Stimulated activated CD8-positive, alpha-beta memory T cell treated with anti-CD3 and anti-CD28 coated beads, Interleukin-12 subunit alpha, Interleukin-12 subunit beta, amount 100 ng/mL, for 1 hour (primary cell): ENCODE measurements at places on chromosomes 4 and X.
A peak's percentile ranks its signal among the peaks of the same experiment; 100 is the strongest.

- DNase-seq = no peak
These were observed 21.8 kb downstream of the FHL1 start for GRCh38 chrX:136168929-136169735.

DNA sequence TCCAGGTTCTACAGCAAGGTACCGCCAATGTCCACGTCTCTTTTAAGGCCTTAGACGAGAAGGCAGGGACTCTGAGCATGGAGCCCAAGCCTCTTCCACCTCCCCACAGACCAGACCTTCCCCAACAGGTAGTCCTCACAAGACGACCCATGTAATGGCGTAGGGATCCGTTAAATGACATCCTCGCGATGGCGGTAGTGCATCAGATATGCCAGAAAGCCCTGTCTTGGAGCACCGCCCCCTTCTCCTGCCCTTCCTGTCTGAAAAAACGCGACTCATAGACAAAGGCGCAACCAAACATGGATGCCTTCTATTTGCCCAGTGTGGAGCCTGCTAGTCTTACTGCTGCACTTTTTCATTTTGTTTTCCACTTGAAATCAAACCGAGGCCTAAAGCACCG, 185.4 kb downstream of the OR13H1 start:
- no peak for DNase-seq

DNA sequence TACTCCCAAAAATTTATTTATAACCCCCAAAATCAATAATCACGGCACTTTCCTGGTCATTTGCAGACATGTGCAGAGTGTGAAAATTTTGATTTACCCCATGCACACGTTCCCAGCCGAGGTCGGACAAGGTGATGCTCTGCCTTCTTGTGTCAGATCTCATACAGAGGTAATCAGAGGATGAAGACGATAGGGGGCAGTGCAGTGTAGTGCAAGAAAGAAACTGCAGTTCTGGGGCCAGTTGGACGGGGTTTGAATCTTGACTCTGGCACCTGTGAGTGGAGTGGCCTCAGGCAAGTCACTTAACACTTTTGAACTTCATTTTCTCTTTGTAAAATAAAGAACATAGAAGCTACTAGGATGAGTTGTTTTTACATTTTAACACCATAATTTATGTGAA, 88.4 kb downstream of the FRMPD3 start:
- peak; percentile 14 for DNase-seq

DNA sequence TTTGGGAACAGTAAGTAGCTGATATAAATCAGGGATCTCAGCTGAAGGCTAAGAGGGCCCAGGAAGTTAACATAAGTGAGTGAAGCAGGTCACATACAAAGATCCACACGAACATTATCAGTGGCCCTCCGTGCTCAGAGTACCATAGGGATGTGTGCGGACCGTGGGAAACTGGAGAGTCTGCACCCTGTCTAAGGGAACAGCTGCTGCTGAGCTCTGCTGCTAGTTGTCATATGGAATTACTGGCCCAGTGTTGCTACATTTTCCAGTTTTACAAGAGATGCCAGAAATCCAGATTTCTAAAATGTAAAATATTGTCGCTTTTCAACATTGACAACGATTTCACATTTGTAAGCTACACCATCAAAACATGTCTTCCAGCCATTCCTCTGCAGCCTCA, 90.5 kb downstream of the RTL5 start:
- no peak for DNase-seq

GRCh38 chrX:31547416-31547815, 475.6 kb upstream of the FTHL17 start:
- no peak for DNase-seq

DNA sequence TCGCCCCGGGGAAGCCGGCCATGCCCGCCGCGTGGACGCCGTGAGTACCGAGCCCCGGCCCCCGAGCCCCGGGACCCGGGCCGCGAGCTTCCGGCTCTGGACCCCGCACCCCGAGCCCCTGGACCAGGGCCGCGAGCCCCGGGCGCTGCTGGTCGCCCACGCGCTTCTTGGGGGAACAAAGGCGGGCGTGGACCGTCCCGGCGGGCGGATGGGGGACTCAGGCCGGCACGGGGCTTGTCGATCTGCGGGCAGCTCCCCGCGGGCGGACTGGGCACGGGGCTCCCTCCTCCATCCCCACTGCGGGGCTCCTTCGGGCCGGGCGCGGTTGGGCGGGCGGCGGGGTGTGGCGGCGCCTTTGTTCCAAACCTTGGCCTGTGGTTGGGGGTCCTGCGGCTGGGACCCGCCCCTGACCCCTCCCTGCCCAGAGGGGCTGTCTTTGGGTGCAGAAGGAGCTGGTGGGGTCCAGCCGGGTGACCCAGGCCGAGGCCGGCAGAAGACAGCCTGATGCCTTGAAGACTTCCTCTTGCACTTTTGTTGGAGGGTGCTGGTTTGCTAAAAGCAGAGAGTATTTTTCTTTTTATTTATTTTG, 25.2 kb upstream of the ADD1 start:
- no peak for DNase-seq

DNA sequence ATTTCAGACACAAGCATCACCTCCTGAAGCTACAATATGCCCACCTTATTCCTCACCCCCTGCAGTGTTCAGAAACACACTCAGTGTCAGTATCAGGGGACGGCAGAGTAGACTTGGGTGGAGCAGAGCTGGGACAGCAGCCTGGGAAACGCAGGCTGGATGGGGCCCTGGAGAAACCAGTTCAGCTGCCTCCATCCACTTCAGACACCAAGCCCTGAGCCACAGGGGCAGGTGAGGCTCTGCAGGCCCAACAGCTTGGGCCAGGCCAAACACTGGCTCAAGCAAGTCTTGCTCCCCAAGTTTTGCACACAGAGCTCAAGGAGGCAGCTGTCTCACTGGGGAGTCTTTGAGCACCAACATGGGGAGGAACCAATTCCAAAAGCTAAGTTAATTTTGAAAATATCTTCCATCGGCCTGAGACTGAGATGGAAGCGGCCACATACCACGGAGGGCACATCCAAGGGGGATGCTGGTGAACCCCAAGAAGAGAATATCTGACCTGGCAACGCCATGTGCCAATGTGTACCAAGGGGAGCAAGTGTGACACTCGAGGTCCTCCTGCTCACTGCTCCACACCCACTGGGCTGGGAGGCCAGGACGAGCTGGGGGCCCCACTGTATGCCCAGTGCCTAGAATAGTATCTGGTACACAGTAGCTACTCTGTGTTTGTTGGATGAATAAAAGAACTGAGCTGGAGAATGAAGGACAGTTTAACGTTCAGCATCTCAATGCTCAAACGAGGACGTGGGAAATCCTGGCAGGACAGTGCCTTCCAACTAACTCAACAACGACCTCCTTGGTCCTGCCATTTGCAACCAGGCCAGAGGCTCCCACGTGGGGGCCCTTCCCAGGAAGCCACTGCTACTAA, 45.6 kb downstream of the PPP2R2C start:
- DNase-seq = no peak

- DNase-seq = no peak
These were observed 400.9 kb upstream of the FGF13 start for GRCh38 chrX:139112432-139112831.

DNA sequence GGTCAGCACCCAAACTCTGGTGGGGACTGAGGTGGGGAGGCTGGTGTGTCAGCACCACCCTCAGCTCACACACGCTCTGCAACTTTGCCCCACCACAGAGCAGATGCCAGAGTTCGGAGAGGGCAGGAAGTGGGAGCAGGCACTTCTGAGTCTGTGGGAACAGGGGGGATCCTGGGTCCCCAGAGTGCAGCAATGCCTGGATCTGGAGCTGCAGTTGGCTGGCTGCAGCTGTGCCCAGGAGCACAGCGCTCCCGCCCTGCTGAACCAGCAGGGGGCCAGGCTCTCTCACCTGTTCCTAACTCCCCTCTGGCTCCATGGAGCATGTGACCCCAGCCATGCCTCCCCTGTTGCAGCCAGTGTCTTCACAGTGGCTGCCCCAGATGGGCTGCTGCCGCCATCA, 252.4 kb downstream of the SPOCK3 start:
- no peak for DNase-seq

DNA sequence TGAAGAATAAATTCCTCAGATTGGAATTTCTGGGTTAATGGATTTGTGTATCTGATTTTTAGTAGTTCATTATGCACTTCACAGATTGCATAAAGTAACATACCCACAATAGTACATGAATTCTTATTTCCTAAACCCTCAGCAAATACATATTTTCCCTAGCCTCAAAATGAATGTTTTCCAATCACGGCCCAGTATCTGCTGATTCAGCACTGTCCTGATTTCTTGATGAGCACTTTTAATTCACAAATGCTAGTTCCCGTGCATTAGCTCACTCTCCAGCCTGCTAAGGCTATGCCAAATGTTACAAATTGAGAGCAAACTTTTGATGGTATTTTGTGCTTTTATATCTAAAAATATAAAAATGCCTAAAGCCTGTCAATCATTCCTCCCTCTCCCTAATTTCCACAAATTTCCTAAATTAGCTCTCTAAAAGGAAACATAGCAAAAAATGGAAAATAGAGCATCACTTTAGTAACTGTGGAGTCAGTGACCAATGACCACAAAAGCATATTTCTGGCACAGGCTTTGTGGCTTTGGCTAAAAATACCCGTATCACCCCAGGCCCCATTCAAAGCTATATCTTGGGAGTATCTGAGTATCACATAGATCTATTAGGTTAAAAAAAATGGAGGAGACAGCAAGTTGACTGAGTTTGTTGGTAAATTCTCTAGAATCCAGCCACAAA, 75.5 kb downstream of the NAF1 start:
- DNase-seq = no peak

DNA sequence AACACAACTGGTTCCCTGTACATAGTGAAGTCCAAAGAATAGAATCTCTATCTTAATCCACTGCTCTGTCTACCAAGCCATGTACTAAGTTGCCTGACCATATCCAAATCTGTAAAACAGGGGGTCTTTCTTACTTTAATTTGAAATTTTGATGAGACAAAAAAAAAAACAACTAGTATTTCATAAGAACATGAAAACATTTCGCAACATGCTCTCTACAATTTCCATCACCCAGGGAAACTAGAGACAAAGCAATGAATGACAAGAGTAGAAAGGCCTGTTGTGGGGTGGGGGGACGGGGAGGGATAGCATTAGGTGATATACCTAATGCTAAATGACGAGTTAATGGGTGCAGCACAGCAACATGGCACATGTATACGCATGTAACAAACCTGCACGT, 279.9 kb downstream of the PPP3CA start:
- DNase-seq = no peak

GRCh38 chr4:185730387-185730786, 81.6 kb downstream of the SORBS2 start:
- DNase-seq = no peak
